Ecto neural progenitor cell (in vitro differentiated cells): ENCODE measurements at places on chromosomes 13 and 19.

- no peak for DNase-seq
Observed at GRCh38 chr13:114177245-114178010, 1.6 kb upstream of the CFAP97D2 start.

DNA sequence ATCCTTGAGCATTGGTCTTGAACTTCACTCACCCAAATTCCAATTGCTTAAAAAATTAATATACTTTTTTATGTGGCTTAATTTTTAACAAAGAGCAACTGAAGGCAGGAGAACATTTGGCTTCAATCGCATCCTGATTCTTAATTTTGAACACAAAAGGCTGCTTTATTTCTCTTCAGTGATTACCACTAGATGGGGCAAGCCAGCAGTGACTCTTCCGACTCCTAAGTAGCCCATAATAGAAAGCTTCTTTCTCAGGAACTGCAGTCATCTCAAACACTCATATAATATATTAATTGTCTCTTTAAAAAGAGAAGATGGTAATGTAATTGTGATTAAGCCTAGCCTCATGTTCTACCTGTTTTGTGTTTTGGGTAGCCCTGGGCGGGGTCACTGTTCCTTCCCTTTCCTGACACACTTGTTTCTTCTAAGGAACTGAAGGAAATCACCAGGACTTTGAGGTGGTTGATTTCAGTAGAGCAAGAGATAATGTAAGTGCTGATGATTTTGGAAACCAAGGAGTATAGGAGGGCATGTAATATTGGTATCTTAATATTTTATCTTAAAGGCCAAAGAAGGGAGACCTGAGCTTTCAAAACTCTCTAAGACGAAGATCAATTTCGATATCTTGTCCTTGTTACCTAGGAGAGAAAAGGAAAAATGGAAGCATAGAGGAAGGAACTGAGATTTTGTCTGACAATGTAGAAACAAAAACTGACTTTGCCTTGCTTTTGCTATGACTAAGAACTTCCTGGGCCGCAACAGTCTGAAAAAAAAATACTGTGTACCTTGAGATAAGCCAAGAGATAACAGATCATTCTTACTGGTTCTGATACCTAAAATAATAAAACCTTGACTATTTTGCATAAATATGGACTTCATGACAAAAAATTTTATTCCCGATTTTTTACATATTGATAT is 73.1 kb downstream of the TNFSF13B start:
- no peak for DNase-seq

GRCh38 chr13:48626726-48627451 is 26.8 kb upstream of the CYSLTR2 start:
- DNase-seq, result no peak

DNA sequence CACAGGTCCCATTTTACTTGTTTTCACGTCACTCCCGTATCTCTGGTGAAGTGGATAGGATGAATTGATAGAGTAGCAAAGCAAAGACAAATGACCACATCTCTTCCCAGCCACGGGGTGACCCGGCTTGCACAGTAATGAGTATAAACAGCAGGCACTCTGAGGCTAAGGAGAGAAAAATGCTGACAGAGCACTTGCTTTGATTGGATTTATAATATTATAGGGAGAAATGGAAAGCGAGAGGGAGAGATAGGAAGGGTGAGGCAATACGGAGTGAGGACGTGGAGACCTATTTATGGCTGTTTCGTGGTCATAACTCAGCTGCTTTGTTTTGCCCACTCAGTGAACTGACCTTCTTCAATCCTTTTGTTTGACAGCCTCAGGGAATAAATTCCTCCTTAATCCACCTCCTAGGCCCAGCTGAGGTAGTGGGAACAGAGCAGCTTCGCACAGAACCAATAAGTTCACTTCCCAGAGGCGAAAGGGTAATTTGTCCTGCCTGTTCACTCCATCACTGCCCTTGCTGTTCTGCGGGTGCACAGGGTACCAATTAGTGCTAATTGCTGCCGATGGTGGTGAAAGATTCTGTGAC is 68.6 kb downstream of the ERCC5 start:
- no peak for DNase-seq

- no peak for DNase-seq
Observed at GRCh38 chr13:37417060-37417441, 181.5 kb downstream of the POSTN start.

- DNase-seq, result no peak
Observed at GRCh38 chr19:48910803-48911202, 10.7 kb downstream of the NUCB1 start.

DNA sequence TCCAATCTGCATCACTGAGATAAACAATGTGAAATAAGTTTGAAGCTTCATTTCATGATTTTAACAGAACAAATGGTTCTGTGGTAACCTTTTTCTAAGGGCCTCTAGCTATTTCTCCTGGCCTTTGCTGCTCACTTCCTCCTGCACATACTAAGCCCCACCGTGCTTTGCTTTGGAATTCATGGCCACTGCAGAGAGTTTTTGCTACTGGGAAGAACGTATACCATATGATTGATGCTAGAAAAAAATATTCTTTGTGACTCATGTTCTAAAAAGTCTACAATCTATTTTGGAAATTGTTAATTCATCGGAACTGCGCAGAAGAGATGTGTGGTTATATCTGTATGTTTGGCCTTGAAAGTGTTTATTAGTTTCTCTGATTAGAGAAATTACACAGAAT is 747.3 kb downstream of the PCDH9 start:
- DNase-seq, result no peak

DNA sequence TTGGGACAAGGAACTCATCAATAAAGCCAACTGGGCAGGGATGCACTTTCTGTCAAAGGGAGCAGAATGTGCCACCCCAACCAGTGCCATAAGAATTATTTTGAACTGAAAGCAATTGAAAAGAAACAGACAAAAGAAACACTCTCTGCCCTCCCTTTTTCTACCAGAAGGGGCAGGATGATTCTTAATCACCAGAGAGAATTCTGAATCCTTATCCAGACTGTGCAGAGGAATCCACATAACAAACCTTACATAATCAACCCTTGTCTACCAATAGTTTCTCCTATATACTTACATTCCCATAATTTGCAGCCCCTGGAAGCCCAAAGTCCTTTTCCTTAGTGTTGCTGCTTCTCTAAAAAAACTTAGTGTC is 520.7 kb upstream of the NBEA start:
- DNase-seq, result no peak

DNA sequence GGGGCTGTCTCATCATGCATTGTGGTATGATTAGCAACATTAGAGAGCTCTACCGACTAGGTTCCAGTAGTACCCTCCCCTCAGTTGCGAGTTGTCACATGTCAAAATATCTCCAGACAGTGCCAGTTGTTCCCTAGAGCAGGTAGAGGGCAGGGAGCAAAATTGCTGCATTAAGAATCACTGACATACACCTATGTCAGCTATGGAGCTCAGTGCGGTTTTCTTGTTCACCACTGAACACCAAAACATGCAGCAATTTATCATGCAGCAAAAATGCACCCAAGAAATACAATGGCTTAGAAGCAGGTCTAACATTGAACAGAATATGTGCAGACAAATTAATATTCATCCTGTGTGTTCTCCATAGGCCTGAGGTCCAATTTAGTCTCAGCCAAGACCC is 186.9 kb upstream of the STARD13 start:
- no peak for DNase-seq
